ENCODE measurements at places on chromosomes 4 and X.
A peak's percentile ranks its signal among the peaks of the same experiment; 100 is the strongest.

DNA sequence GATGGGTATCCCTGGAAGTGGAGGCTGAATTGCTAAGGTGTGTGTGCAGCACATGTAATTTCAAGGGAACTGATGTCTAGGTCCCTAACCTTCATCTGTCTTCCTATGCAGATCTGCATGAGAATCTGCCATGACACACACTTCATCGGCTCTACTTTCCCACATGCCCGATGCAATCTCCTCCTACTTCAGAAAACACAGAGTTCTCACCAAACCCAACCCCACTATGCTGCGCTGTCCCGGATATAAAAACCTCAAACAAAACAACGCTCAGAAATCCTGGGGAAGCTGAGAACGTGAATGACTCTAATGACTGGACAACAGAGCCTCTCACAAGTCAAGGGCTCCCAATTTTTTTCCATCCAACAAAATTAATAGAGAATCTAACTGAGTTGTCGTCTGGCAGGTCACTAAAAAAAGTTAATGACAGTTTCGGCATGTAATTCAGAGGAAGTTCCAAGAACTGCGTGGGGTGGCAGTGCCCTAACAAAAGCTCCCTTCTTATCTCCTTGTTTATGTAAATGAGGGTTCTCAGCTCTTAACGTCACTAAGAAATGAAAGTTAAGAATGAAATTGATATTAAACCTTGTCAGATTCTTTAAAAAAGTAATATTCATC, 39.0 kb downstream of the STX18 start:
- DNase-seq = peak; percentile 34

DNA sequence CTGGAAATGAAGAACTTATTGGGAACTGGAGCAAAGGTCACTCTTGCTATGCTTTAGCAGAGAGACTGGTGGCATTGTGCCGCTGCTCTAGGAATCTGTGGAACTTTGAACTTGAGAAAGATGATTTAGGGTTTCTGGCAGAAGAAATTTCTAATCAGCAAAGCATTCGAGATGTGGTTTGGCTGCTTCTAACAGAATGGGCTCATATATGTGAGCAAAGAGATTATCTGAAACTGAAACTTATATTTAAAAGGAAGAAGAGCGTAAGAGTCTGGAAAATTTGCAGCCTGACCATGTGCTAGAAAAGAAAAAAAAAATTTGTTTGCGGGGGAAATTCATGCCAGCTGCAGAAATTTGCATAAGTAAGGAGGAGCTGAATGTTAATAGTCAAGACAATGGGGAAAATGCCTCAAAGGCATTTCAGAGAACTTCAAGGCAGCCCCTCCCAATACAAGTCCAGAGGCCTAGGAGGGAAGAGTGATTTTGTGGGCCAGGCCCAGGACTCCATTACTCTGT, 35.9 kb upstream of the PAPSS1 start:
- DNase-seq = no peak

GRCh38 chrX:154090731-154091130, 6.8 kb downstream of the MECP2 start:
- no peak for DNase-seq

- no peak for DNase-seq
These were observed 4.2 kb downstream of the NKX1-1 start for GRCh38 chr4:1402021-1402515.

- no peak for DNase-seq
These were observed 608.1 kb downstream of the MID1IP1 start for GRCh38 chrX:39409246-39409917.

GRCh38 chr4:88012647-88013046, 5.2 kb downstream of the PKD2 start:
- no peak for DNase-seq

DNA sequence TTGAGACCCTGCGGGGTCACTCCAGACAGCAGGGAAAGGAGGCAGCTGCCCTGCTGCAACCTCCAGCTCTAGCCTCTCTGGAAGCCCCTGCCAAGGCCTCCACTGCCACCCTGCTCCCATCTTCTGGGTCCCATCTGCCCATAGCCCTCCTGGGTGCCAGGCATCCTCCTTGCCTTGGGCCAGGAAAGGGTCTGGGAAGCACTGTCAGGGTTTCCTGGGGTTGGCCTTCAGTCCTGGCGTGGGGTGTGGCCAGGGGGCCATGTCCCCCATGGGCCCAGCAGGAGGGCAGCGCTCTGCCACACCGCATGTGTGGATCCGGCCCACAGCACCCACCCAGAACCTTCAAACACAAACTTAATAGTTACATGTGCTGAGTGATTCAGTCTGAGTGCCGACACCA, 3.4 kb upstream of the CPLX1 start:
- no peak for DNase-seq

- DNase-seq = no peak
These were observed 213.8 kb upstream of the LDB2 start for GRCh38 chr4:17112292-17112659.

DNA sequence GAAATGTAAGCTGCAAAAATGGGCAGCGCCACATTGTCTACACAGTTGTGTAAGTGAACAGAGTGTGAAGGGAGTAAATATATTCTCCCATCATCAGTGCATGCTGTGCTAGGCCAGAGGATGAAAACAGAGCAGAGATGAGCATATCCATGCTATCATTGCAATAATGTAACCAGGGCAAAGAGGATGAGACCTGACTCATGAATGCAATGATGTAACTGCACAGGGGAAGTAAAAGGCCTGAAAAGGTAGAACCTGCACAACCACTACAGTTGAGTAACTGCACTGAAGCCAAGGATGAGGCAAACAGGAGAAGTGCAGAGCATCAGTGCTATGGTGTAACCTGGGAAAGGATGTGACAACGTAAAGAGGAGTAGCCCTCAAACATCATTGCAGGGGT, 220.4 kb upstream of the FAM47C start:
- no peak for DNase-seq

DNA sequence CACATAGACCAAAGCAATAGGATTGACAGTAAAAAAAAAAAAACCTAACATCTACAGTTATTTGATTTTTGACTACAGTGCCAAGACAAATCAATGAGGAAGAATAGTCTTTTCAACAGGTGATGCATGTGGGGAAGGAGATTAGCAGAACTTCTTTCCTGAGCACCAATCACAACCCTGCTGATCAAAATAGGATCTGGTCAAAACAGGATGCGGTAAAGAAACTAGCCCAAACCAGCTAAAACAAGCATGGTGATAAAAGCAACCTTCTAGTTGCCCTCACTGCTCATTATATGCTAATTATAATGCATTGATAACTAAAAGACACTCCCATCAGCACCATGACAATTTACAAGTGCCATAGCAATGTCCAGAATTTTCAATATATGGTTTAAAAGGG, 667.5 kb downstream of the GRXCR1 start:
- DNase-seq = no peak

DNA sequence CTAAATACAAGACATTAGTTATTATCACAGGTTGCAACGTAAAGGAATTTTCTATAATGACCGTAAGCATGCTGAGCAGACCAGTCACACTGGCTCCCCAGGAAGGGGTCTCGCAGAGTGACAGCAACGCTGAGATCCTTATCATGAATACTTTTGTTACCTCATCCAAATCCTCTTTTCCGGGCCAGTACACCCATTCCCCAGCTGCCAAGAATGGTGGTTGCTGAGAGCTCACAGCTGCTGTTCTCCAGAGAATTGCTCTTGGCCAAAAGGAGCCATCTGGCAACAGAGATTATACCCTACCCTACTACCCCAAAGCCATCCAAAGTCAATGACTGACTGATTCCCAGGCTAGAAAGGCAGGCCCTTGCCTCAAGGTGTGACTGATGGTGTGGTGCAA, 91.6 kb downstream of the FUNDC1 start:
- no peak for DNase-seq

GRCh38 chrX:152480269-152481212, 29.4 kb upstream of the GABRA3 start:
- DNase-seq = no peak

GRCh38 chr4:79030973-79031372, 91.7 kb upstream of the PAQR3 start:
- no peak for DNase-seq

GRCh38 chrX:154064637-154065435, 32.7 kb downstream of the MECP2 start:
- DNase-seq = no peak

- no peak for DNase-seq
These were observed 31.5 kb downstream of the WWC2 start for GRCh38 chr4:183130328-183131155.

DNA sequence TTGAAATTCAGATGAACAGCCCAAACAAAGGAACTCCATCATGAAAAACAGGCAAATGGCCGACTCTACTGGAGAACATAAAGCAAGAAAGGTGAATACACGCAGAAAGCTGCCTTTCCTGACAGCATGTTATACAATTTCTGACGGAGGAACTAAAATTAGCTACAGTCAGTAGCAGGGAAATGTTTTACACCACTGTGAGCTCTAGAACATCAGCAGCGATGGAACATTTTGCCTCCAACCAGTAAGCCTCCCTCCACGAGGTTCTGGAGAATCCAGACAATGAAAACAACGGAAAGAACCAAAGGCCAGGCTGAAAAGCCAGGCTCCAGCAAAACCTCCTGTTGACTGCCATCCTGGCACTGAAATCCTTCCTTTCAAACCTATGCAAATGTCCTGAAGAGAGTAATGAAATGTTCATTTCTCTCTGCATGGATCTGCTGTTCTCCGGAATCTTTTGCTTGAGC, 78.9 kb downstream of the IRF2 start:
- DNase-seq = no peak

- no peak for DNase-seq
These were observed 515.5 kb downstream of the STPG2 start for GRCh38 chr4:97627750-97628149.

GRCh38 chr4:6055436-6055835, 37.2 kb upstream of the C4orf50 start:
- DNase-seq = no peak

DNA sequence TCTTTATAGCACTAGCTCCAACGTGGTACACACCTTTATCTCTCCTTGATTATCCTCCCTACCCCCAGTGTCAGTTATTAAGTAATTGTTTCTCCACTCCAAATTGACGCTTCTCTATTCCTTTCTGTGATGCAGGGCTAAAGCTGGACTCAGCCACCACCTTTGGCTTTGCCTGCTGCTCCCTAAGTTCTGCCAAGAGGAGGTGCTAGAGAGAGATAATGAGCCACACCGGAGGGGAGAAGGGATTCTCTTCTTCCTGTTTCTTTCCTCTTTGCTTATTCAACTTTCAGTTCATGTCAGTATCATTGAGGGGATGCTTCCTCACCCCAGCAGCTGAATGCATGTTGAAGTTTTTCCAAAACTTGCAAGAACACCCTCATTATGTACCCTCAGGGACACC, 176.5 kb downstream of the GBA3 start:
- no peak for DNase-seq

DNA sequence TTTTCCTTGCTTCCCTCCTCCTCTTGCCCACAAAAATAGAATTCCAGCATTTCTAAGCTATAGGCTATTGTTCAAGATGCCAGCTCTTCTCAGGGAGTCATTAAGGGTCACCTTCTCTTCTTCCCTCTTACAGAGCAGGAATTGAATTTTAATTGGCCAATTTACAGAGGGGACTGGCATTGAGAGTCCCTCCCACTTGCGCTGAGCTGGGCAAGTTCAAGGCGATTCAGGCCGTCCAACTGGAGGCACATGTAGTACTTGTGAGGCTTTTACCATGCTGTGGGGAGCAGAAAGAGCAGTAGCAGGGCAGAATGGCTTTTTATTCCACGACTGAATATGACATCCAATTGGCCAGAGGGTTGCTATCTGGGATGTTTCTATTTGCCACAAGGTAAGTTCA, 181.9 kb downstream of the SOWAHB start:
- no peak for DNase-seq

DNA sequence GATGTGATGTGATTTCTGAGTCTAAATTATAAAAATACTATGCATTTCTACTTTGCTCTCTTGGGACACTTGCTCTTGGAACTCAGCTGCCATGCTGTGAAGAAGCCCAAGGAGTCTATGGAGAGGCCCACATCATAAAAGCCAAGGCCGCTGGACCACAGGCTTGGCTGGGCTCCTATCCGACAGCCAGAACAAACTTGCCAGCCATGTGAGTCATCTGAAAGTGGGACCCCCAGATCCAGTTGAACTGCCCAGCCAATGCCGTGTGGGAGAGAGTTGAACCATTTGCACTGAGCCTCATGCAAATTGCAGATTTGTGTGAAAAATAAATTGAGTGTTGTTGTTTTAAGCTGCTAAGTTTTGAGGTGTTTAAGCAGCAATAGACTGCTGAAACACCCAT, 60.2 kb downstream of the TMEM154 start:
- no peak for DNase-seq

GRCh38 chr4:111605111-111605510, 540.1 kb upstream of the FAM241A start:
- no peak for DNase-seq

Data from CD4-positive, alpha-beta T cell treated with Interleukin-15 for 4 hours (primary cell).